Central memory CD4-positive, alpha-beta T cell (primary cell): ENCODE measurements at places on chromosomes 1 and 21.

DNA sequence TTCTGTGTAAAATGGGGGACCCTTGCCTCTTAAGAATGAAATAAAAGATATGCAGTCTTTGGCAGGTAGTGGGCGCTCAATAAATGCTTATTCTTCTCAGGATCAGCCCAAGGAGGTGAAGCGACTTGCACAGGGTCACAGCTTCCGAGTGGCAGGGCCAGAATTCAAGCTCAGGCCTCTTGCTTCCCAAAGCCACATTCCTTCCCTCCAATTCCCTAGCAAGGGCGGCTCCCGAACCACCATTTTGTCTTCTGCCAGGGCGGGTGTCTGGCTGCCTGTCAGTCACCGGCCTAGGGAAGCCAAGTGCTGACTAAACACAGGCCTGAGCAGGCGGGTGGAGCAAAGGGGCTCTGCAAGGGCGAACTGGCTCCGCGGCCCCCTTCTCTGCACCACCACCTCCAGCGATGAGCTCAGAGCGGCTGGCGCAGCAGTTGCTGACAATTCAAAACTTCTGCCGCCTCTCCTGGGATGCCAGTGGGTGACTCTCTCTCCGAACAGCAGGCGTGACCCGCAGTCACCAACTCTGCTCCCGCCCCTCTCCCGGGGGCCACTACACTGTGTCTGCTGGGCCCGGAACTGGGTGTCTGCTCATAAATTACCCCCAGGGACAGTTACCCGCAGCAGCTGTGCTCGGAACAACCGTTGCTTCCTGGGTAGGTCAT is 10.8 kb downstream of the GPR3 start:
- no peak for DNase-seq

DNA sequence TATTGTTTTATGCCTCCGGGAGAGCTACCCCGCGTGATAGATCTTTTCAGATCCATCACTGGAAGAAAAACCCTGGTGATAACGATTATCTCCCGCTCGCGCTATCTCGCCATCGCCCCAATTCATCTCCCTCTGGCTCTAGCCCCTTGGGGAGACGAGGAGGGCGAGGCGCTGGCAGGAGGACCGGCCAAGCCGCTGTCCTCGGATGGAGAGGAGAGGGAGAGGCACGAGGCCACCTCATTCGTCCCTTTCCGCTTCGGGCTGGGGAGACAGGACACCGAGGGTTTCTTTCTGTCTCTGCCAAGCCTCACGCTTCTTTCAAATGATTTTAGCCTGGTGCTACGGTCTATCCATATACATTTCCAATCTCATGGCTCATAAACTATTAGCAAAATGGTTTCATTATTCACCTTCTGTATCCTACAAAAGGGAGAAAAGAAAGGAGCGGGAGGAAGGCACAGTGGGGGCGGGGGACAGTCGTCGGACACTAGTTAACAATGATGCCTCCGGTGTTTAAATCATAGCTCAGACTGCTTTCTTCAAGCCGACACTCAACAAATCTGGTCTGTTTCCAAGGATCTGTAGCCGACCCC is 415.0 kb upstream of the ESRRG start:
- no peak for DNase-seq

- no peak for DNase-seq
Observed at GRCh38 chr1:27132624-27133023, 22.3 kb downstream of the SLC9A1 start.

GRCh38 chr1:94658221-94658620 is 116.7 kb upstream of the F3 start:
- DNase-seq, result no peak

DNA sequence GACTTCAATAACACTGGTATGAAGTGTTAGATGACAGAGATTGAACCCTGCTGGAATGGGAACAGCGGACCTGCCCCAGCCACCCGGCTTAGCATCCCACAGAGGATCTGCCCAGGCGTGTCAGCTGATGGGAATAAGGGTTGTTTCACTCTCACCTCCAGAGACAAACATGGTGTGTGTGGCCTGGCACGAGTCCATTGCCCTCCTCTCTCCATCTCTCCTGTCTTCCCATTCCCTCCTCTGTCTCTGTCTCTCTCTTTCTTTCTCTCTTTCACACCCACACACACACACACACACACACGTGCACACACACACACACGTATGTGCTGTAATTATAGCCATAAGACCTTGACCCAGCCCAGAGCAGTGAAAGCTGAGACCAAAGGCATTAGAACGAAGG is 200.2 kb downstream of the HIVEP3 start:
- no peak for DNase-seq

DNA sequence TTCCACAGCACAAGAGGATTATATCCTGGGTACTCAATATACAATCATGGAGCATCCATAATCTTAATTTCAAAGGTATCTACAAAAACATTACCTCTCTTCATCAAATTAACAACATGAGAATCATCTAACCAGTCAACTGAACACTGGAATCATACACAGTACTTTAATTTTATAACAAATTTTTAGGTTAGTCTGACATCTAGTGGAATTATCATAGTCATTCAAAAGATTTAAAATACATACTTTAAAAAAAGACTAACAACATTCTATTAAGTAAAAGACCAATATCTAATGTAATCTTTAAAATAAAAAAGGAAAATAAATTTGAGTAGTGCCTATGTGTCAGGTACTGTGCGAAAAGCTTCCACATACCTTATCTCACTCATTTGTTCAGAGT is 16.8 kb upstream of the SH3GLB1 start:
- no peak for DNase-seq

DNA sequence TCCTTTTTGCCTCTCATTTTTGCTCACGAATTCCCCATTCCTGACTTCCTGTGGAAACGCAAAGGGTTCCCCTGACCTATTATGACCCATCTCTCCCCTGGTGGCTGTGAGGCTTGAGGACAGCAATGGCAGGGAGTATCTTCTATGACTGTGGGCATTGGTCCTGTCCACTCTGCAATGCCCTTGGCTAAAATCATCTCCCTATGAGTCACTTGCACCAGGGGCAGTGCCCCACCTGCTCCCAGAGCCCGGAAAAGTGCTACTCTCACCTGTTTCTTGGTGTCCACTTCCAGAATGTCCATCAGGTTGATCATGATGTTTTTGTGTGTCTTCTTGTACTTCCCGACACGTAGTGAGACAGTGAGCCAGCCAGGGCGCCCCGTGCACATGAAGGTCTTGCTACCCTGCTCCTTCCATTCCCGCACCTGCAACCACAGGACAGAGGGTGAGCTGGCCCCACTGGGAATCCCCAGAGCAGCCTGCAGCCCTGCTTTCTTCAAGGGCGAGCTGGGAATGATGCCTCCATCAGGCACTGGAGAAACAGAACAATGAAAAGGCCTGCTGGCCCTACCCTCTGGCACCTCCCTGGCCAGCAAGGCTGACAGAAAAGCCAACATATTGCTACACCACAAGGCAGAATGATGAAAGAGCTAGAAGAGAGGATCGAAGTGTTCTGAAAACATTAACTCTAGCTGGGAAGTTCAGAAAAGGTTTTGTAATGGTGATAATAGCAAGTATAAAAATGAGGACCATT is 3.5 kb downstream of the DHCR24 start:
- no peak for DNase-seq

DNA sequence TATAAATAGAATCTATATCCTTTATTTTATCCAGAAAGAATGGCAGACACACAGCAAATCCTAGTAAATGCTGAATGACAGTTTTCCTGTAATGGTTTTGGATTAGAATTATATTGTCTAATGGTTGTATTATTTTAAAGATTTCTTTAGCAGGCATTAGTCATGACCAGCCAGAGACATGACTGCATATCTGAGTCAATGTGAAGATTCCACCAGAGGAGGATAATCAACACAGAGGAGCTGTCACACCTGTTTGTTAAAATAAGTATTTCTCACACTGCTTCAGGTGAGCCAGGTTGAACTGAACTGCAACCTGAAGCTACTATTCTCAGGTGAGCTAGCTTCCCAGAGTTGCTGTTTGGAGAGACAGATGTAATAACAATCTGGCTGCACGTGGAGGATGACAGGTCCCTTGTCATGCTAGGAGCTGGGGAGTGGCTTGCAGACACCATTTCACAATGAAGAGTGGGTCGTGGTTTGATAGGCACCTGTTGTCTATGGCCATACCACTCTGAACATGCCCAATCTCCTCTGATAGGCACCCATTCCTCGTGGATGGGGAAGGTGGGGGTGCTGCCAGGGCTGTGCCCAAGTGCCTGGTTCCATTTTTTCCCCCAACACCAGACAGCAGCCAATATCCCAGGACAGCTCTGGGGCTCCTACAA is 94.3 kb downstream of the KCNJ6 start:
- DNase-seq, result no peak

DNA sequence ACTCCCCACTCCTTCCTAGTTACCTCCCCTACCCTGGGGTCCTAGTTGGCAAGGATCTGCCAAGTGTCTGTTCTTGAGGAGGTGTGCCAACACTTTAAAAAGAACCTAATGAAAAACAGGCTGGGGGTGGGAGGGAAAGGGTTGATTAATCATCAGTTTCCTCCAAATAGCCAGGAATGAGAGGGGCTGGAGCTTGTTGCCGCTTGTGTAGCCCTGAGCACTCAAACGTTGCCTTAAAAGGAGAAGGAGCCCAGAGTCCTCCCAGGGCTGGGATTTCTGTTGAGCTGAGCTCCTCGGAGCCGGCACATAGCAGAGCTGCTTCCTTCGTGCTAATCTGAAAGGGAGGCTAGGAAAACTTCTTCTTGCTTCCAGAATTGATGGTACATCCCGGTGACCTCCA is 15.9 kb downstream of the SHISA4 start:
- no peak for DNase-seq

- no peak for DNase-seq
Observed at GRCh38 chr1:22607154-22607553, 29.3 kb upstream of the C1QA start.

- DNase-seq, result no peak
Observed at GRCh38 chr1:225355863-225356262, 72.0 kb downstream of the LBR start.

- DNase-seq, result no peak
Observed at GRCh38 chr1:228814176-228814575, 78.9 kb downstream of the RHOU start.

DNA sequence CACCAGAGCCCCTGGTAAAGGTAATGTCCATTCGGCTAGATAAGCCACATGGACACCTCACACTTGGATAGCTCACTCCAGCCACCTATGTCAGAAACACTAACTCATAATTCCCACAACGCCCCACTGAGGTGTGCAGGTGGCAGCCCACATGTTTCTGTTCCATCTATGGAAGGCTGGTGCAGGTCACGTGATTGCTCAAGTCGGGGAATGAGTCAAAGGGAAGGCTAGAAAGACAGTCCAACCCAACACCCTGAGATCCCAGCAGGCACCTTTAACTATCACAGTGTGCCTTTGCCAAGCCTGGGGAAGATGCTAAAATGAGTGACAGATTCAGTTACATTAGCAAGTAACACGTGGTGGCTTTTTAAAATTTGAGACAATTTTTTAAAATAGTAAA is 45.3 kb upstream of the KCNE1 start:
- DNase-seq, result no peak

DNA sequence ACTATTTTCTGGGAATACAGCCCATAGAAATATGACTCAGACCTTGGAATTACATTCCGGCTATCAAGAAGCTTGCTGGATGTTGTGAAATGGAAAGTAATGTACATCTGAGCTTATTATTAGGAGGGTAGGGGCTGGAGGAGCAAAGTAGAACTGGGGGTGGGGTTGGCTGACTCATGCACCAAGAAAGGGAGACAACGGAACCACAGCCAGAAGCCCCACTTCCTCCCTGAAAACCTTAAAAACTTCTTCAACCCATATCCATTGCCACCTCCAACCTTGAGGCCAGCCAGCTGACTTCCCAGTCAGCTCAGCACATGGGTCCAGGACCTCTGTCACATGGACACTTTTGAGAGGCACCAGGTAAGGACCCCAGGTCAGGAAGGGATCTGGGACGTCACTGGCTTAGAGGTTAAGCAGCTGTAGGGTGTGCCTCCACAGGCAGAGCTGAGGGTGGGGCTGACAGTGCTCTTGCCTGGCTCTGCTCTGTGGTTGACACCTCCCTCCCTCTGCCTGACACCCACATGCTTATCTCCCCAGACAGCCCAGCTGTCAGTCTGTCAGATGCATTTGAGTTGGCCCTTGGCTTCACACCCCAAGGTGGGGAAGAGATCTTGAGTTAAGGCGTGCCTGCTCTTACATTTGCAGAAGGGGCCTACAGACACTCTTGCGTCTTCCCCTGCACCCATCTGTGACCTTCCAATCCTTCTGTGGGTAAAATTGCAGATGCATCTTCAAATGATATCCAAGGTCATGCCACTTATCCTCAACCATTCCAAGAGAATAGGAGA is 5.7 kb upstream of the ZNF683 start:
- DNase-seq, result peak; percentile 90

GRCh38 chr1:3079381-3080052 is 10.5 kb downstream of the PRDM16 start:
- no peak for DNase-seq

DNA sequence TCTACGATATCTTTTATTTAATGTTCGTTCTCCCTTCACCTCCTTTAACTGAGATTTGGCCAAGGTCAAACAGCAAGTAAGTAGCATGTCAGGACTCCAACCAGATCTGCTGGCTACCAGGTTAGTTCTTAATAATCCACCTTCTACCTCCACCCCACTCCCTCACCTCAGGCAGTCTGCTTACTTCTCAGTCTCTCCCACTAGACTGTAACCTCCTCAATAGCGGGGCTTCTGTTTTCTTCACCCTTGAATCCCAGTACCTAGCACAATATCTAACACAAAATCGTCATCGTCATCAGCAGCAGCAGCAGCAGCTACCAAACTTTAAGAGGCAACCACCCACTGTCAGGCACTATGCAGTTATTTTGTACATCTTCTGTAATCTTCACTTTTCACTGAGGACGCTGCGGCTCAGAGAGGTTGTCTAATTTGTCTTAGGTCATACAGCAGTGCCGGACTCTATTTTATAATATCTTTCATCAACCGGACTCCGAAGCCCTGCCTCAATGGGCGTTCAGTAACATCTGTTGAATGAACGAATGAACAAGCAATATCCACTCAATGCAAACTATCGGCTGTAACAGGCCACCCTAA is 859 bp upstream of the MAGI3 start:
- DNase-seq, result no peak

GRCh38 chr1:33182401-33182841 is 578 bp upstream of the TRIM62 start:
- DNase-seq, result no peak

- no peak for DNase-seq
Observed at GRCh38 chr1:7248549-7249199, 463.4 kb downstream of the CAMTA1 start.

DNA sequence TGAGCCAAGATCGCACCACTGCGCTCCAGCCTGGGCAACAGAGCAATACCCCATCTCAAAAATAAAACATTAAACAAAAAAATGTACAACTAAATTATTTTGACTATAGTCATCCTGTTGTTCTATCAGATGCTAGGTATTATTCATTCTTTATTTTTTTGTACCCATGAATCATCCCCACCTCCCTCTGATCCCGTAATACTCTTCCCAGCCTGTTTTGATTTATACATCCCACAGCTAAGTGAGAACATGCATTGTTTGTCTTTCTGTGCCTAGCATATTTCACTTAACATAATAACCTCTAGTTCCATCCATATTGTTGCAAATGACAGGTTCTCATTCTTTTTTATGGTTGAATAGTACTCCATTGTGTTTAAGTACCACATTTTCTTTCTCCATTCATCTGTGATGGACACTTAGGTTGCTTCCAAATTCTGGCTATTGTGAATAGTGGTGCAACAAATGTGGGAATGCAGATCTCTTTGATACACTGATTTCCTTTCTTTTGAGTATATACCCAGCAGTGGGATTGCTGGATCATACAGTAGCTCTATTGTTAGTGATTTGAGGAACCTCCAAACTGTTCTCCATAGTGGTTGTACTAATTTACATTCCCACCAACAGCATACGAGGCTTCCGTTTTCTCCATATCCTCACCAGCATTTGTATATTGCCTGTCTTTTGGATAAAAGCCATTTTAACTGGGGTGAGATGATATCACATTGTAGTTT is 84.4 kb downstream of the MACF1 start:
- DNase-seq, result no peak
